ENCODE measurements at places on chromosomes 5 and 9.

DNA sequence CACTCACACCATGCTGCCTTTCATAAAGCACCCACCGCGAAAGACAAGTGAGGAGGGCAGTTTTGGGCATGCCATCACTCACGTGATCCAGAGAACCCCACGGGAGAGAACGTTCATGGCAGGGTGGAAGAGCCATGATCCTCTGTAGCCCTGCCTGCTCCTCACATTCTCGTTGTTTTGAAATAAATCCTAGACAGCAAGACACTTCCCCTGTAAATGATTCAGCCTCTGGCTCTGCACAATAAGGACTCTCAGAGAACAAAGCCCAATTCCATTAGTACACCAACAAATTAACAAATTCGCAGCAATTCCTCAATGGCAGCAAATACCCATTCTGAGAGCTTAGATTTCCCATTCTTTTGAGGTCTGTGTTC is 71.5 kb downstream of the WNK2 start:
- no peak for DNase-seq

- no peak for DNase-seq
Measured at GRCh38 chr9:117445631-117446030, 30.8 kb upstream of the ASTN2 start.

DNA sequence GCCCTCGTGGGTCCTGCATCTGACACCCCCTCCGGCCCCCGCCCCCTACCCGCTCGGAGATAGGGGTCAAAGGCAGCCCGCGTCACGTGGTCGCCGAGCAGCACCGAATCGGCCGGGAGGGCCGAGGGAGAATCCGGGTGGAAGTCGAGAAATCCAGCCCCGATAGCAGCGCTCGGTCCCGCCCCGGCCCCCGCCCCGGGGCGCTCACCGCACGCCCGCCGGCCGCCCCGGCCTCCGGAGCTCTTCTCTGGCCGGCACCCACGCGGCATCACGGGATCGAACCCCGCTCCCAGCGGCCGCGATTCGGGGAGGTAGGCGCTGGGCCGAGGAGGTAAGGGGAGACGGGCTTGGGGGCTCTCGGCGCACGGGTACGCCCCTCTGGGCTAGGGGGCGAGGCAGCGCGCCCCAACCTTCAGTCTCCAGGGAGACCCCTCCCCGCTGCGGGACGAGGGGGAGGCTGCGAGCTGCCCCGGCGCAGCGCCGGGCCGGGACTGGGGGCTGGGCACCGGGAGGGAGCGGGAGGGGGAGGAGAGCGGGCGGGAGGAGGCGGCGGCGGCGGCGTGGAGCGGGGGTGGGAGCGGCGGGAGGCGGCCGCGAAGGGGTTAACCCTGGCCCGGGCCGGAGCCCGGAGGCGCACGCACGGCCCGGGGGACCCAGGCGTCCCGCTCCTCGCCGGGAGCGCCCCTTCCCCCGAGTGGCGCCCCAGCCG is 22.1 kb upstream of the NDST1 start:
- DNase-seq = peak; percentile 63

DNA sequence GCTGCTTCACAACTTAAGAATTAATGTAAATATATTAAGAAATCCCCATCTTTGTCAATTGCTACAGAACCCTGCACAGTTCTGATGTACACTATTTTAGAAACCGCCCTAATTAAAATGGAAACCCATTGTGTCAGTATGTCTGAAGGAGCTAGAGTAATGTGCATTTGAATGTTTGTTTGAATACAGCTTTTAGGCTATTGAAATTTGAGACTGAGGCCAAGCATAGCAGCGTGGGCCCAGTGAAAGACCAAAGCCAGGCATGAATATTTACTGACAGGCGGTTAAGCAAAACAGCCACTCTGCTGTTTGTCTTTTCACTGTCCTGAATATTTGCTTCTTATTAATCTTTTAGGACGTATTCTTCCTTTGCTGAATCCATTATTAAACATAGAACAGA is 252.3 kb downstream of the IZUMO3 start:
- DNase-seq = no peak

DNA sequence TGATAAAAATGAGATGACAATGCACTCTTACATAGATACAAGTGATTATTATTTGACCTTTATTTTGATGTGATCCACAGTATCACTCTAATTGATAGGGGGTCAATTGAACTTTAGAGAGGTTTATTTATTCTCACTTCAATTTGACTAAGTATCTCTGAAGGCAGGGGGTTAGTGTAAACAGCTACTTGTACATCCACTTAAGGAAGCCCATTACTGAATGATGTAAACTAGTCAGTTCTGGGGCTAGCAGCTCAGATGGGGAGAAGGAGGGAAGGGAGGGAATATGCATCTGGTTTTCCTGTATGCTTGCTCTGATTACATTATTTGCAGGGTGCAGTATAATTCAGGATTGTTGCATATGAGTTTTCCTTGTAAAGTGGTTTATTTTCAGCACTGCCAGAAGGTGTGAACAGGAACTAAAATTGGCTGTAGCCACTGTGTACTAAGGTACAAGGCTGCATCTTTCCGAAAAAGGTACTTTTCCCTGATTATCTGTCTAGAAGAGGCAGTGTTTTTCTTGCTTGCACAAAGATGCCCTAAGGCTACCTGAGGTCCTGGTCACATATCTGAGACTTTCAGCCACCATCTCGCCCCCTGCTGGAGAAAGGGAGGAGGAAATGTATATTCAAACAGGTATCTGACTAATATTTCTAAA is 51.2 kb downstream of the MRPS27 start:
- peak; percentile 54 for DNase-seq

- no peak for DNase-seq
Measured at GRCh38 chr9:8726692-8727091, 927.1 kb upstream of the DMAC1 start.

DNA sequence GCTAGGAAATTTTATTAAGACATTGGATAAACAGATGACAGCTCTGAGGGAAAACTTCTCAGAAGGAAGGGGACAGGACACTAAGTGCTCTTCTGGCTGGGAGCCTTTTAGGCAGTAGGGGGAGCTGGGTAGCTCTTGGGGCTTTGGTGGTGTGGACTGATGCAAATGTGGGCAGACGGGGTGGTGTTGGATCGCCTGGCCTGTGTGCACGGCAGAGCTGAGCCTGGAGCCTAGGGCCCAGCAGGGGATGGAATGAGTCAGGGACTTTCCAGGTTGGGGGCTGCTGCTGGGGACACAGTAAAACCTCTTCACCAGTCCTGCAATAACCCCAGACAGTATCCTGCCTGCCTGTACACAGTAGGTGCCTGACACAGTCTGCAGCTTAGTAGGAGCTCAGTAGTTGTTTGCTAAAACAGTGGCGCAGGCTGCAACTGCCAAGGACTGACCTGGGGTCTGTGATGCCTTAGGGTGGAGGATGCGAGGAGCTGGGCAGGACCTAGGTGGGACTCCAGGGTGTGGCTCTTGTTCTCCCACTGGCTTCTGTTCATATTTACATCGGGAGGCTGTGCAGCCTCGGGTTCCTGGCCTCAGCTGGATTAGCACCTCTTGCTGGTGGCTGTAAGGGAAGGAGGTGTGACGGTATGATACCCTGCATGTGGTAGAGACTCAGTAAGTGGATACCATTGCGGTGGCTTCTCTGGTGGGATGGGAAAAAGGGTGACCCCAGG is 83.8 kb downstream of the DAB2IP start:
- peak; percentile 91 for DNase-seq

DNA sequence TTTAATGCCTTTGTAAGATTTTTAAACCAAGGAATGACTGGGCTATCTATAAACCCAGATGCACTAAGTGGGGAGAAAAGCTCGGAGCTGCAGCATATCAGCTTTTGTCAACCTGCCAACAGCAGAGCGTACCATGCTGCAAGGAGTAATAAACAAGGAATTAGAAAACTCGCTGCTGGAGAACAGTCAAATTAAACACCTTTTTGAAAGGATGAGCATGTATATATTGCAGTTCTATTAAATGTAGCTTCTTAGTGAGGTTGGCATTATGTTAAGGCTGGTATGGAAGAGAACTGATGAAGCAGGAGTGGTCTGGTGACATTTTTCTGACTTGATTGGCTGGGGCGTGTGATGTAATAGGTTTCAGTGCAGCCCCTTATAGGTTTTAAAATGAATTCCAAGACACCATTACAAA is 74.7 kb downstream of the PIK3R1 start:
- DNase-seq = no peak

DNA sequence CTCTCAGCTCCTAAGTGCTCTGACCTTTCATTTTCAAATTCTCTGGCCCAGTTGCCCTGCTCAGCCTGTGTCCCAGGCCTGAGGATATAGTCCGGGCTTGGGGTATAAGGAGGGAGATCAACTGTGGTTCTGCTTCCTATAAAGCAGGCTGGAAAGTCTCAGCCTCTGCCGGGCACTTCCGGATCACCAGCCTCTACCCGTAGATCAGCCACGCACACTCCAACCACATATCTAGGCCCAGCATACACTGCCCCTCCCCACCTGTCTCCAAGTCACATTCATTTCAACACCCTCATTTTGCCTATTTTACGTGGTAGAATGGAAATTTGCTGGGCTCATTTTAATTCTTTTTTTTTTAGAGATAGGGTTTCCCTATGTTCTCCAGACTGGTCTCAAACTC is 3.1 kb downstream of the ZER1 start:
- DNase-seq = no peak

GRCh38 chr5:2196416-2196815 is 313.7 kb upstream of the IRX4 start:
- DNase-seq = no peak

DNA sequence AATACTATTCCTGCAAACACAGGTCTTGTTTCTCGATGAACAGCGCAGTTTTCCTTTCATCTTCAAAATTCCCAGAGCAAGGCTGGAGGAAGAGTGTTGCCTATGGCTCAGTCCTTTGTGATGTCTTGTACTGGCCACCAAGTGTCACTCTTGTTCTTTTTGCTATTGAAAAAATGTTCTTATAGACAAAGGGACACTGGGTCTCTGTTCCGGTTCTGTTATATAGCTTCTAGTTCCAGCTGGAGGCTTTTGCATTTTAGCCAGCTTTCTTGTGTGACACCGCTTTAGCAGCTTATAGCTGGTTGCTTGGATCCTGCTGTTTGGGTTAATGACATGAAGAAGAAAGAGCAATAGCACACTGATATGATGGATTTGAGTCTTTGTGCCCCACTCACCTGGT is 343.7 kb upstream of the KCNN2 start:
- DNase-seq = peak; percentile 6

GRCh38 chr9:26458054-26458453 is 434.5 kb downstream of the CAAP1 start:
- no peak for DNase-seq

DNA sequence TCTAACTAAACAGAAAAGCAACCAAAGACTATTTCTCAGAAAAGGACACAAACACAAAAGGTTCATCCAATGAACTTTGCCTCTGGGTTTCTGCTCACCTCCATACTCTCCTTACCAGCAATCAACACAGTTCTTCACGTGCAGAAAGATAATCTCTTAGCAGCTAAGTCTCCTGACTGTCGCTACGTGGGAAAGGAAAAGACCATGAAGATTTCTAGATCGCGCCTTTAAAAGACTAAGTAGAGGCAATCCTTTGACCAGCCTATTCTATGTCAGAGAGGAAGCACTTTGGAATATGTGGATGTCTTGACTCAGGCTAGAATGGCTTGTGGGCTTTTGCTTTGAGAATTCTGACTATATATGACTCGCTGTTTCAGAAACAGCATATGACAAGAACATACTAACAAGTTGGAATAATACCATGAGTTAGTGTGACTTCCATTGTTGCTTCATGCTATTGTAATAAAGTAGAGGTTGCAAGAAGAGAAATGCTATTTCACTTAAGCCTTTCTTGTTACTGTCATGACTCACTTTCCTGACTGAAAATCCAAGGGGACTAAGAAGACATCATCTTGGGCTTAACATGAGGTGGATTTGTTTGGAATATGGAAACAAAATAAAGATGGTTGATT is 339.5 kb upstream of the RFX3 start:
- peak; percentile 78 for DNase-seq

- no peak for DNase-seq
Measured at GRCh38 chr5:66002415-66002814, 76.0 kb downstream of the ERBIN start.

GRCh38 chr9:70435948-70436347 is 21.5 kb upstream of the KLF9 start:
- peak; percentile 92 for DNase-seq

DNA sequence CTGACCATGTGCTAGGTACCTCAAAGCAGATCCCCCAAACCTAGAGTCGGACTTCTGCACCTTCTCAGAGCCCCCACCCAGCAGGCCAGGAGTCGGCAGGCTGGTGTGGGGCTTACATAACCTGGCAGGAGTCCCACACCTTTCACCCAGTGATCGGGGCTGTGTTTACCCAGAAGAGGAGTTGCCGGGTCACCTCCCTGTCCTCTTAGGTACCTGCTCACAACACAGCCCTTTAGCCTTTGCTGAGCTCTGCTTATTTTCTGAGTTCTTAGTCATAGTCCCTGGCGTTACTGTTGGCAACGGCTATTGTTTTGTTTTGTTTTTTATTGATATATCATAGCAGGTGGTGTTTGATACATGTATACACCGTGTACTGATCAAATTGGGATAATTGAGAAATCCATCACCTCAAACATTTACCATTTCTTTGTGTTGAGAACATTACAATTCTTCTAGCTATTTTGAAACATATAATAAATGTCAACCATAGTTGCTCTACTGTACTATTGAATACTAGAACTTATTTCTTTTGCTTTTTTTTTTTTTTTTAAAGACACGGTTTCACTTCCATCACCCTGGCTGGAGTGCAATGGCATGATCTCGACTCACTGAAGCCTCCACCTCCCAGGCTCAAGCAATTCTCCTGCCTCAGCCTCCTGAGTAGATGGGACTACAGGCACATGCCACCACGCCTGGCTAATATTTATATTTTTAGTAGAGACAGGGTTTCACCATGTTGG is 10.4 kb upstream of the EEIG1 start:
- no peak for DNase-seq

- DNase-seq = no peak
Measured at GRCh38 chr9:136644593-136645351, 17.9 kb upstream of the EGFL7 start.

DNA sequence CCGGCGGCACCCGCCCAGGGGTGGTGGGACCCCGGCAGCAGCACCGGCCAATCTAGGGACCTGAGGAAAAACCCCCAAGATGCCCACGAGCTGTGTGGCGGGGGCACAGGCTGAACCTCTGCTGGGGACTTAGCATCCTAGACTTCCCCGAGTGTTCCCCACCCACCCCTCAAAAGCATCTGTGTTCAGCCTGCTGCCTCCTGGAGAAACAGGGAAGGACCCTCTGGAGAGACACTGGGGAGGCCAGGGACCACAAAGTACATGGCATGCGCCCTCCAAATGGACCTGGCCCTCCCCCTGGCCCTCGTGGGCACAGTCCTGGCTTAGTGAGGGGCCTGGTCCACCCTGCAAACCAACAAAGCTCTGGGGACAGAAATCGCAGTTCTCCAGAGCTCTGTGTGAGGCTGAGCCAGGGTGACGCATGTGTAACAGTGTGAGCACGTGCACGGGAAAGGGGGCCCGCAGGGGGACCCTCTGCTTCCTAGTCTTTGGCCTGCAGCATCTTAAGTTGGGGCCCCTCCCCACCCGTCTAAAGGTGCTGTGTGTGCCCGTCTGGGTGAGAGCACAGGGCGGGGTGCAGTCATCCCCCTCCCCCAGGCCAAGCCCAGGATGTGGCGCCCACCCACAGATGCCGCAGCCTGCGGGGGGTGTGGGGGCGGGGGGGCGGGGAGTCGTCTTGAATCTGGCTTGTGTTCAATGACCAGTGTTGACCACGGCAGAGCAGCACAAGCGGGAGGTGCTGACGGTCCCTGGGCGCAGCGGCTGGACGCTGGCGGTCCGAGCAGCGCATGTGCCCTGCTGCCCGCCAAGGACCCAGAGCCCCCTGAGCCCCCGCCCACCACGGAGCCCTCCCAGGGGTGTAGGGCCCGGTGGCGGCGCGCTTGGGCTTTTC is 672 bp upstream of the KCNT1 start:
- DNase-seq = no peak

- peak; percentile 89 for DNase-seq
Measured at GRCh38 chr5:180799902-180800801, 2.5 kb downstream of the MGAT1 start.

All from fibroblast of skin of back (primary cell).